ENCODE measurements at places on chromosomes 6 and 20. TPM values are rescaled to one million over a fixed set of nuclear protein-coding genes. Genes with fewer than 3 reads are reported as not detected.

DNA sequence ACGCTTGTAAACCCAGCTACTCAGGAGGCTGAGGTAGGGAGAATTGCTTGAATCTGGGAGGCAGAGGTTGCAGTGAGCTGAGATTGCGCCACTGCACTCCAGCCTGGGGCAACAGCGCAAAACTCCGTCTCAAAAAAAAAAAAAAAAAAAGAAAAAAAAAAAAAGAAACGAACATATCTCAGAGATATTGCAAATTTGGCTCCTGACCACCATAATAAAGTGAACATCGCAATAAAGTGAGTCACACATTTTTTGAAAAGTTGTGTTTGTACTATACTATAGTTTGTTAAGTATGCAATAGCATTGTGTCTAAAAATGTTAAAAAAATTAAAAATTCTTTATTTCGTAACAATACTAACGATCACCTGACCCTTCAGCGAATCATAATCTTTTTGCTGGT lies 13.3 kb downstream of the RSPH9 start:
- DNase-seq = no peak

GRCh38 chr6:157552820-157553485 lies 172.0 kb downstream of the ZDHHC14 start:
- no peak for DNase-seq

DNA sequence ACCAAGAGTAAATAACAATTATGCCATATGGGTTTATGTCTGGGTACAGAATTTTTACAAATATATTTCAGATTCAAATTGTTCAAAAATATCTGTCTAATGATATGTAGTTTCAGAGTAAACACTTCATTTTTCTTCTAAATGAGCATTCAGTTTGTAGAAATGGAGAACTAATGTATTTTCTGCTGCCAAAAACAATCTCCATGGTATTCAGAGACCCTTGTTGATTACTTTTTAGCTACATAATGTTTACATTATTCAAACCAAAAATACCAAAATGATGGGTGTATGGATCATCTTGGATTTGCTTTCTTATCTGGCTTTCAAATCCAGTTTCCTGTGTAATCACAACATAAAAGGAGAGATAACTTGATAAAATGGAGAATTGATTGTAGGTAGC lies 576.0 kb upstream of the CDH4 start:
- no peak for DNase-seq

DNA sequence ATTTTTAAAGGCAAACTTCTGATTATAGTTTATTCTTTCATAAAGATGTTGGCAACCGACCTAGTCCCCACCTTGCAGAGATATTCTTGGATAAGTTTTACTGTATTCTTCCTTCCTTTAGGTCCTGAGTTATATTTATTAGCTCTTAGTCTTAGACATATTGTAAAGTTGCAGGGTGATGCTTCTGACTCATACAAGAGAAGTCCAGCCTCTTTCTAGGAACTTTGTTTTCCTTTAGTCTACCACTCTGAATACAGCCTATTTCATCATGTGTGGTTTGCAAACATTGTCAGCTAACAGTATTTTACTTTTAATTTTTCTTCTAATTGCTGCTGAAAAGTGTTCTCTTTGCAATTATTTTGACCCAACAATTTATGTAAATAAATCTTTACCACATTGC lies 686.7 kb downstream of the COL12A1 start:
- DNase-seq = no peak

DNA sequence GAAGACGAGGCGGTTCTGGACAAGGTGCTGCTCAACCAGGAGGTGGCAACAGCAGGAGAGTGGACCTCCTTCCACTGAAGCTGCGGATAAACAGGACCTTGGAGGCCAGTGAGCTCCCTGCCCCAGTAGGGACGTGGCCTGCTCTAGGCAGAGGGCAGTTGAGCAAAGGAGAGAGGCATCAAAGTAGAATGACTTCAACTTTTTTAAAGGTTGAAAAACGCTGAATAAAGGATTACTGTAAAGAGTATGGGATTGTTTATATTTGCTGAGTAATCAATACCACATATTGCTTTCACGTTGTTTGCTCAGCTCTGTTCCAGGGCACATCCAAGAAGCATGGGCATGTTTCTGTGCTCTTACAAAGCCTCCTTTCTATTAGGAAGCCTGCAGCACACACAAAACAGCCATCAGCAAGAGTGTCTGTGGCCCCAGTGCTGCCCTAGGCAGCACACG lies 48.1 kb downstream of the ERMARD start:
- DNase-seq = peak; percentile 17

DNA sequence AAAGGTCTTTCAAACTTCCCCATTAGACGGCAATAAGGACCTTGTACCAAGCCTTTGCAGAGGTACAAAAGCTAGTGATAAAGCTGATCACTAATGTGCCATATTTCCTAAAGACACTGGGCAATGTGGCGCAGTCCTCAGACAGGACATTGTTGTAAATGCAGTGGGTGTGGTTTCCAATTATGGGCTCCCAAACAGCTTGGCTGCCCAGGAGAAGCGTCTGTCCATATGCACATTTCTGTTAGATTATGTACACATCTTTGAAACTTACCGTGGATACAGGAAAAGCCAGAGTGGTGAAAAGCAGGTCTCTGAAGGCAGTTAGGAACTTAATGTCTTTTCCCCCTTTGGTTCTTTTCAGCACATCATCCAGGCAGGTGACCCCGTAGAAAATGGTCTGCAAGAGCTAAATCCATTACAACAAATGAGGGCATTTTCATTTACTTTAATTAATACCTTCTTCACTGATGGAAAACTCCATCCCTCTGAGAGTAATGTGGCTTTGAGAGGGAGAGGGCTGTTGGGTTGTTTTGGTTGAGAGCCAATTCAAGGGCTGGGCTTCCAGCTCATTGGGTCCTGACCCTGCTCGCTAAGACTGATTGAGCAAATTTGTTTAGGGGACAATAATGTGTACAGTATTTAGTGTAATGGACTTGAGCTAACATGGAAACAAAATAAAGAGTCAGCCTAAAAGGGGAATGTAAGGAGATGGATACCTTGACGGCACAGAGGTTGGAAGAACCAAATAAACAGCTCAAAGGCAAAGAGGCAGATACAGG lies 10.4 kb downstream of the ADTRP start:
- no peak for DNase-seq

- no peak for DNase-seq
Measured at GRCh38 chr6:141587482-141588266, 545.1 kb upstream of the GJE1 start.

DNA sequence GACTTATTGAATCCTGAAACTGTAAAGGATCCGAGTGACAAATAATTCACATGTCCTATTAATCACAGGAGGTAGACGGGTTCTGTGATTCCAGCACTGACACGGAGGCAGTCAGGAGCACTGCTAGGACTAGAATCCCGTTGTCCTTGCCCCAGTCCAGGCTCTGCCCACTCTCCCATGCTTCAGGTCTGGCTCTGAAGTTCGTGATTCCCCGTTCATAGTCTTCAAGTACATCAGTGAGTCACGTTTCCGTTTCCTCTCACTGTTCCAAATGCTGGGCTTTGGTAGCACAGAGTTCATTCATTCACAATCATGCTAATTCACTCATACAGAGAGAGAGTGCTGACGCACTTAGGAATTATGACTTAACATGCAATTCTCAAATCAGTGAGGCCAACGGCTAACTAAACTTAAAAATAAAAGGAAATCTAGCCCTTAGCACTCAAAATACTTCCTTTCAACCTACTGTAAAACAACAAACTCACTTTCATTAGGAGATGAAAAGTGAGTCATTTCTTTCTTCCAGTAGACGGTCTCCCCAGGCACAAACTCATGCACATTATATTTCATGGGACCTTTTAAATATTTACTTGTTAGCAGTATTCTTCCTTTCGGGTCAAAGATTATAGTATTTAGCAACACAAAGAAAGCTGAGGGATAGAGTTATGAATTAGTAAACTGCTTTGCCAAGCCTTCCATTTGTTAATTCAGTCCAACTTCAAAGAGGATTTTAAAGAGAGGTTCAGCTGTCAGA lies 94.0 kb upstream of the NHSL1 start:
- DNase-seq = no peak

DNA sequence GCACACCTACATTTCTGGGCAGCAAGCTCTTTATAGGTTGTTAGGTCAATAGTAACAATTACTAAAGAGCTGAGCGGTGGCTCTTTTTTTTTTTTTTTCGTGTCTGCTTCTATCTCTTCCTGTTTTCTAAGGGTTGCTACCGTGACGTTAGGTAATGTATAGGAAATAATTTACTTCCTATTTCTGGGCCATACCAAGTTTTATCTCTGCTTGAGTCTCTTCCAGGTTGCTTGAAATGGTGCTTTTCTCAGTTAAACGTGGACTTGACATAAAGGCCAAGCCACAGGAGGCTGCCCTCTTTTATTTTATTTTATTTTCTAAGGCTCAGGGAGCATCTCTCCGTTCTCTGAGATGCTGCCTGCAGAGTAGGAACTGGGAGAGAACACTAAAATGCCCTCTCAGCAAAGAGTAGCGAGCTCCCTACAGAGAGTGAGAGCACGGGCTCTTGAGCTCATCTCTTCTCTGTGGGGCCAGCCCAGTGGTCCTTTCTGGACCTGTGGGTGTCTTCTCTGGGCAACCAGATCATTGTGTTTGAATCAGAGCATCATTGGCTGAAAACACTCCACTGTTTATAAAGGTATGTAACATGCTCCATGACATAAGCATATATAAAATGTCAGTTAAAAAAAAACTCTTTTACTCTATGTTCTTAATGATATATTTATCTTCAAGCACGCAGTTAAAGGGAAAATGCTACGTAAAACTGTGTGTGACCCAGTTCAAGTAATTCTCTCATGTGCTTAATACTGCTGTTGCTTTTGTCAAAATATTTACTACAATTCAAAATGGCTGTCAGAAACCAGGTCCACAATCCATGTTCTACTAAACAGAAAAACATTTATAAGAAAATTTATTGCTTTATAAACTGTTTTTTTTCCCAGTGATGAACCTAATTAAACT lies at the start of gene ZNF831:
Gene ZNF831 (plus strand): TSS at position 191 of the 900 bp plus-strand sequence. CDS start 27,199 bp downstream, outside the sequence.
- DNase-seq = no peak

DNA sequence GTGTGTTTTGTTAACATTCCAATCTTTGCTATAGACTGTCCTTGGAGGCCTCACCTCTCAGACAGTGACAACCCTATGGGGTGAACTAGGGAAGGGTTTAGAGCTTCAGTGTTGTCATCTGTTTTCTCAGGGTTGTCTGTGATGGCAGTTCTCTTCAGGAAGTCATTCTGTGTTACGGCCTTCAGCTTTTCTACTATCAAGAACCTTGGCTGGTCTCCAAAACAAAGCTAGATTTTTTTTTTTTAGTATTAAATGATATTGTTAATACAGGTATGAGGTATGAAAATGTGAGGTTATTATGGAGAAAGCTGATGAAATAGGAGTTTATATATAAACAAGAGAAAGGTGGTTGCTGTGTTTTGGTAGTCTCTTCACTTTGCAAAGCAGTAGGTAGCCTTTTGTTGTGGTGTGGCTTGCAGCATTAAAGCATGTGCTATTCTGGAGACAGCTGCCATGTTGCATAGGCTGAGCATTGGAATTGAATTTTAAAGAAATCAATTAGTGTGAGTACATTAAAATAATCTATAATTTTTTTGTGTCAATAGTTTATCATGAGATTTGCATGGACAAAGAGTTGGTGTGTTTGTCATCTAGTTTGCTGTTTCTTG lies 162.6 kb downstream of the CARMIL1 start:
- no peak for DNase-seq

DNA sequence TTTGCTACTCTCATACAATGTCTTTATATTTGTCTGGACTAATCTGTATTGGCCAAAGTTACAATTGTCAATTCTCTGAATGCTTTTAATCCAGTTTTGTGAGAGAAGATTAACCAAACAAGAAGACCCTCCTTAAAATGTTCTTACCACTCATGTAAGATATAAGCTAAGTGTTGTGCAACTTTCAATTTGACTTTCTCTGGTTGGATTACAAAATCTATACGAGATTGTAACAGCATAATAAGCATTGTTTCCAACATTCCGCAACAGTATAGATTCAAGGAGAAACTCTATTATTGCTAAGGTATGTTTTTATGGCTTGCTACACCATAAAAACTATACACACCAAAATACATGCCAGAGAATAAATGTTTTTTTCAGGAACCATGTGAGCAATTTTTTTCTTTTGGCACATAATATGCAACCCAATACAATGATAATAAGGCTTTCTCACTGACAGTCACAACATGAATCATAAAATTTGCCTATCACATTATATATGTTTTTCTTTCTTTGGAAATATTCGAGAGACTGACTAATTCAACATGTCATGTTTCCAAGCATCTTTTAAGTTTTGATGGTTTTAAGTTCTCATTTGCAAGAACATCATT lies 12.2 kb upstream of the TRPC4AP start:
- no peak for DNase-seq

The ALDH8A1 gene
- total RNA-seq = not detected

The DAAM2 gene
- total RNA-seq = 14.7 TPM

The PLEKHG1 gene
- 10.2 TPM for total RNA-seq

The MYH7B gene
- total RNA-seq = 230 TPM

Data from Right ventricle myocardium inferior (tissue), 1 donor.